ENCODE measurements at places on chromosomes 6 and 20.

DNA sequence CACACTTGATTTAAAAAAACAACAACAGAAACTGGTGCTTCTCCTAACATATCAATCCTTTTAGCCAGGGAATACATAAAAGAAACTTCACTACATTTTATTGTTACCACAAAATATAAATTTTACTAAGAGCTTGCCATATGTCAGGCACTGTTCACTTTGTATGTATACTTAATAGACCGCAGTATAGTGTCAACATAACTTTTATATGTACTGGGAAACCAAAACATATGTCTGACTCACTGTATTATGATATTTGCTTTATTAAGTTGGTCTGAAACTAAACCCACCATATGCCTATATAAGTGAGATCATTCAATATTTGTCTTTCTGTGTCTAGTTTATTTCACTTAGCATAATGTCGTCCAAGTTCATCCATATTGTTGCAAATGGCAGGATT lies 108.4 kb downstream of the KLHL32 start:
- no peak for DNase-seq

- no peak for DNase-seq
Measured at GRCh38 chr6:13304580-13305260, 23.6 kb downstream of the TBC1D7 start.

DNA sequence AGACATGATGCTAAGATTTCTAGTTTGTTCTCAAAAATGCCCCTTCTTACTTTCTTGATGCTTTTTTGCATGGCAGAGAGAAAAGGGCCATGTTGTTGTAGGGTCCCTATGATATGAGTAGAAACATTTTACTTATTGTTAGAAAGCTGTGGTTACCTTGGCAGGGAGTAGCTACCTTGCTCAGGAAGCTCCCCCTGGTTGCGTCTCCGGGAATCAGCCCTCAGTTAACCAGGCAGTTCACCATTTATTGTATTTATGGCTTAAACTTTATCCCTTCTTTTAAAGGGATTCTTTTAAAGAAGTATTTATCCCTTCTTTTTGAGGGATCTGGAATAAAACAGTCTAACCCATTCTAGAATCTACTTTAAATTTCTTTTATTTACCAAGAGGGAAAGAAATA lies 113.9 kb upstream of the PROKR2 start:
- DNase-seq, result no peak

DNA sequence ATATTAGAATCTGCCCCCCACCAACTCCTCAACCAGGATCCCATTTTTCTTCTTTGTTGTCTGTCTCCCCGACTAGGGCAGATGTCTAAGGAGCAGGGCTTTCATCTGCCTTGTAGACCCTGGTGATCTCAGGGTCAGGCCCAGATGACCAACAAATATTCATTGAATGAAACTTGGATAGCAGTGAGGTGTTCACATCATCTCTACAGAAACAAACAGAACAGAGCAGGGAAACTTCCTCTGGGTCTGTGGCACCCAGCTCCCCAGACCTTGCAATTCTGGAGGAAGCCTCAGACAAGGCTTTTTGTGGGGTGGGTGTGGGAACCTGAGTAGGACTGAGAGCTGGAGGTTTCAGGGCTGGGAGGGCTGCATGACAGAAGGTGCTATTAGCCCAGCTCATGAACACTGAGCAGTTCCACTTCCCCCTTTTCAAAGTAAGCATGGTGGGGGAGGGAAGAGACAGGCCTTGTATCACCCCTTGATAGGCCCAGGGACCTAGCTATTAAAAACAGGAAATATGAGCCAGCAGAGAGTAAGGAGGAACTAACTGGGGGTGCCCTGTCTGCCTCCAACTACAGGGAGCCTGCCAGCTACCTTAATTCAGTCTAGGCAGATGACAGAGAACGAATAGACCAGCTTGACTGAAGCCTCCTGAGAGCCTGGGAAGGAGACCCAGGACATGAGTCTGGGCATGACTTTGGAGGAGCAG lies 37.3 kb upstream of the TOP1 start:
- no peak for DNase-seq

DNA sequence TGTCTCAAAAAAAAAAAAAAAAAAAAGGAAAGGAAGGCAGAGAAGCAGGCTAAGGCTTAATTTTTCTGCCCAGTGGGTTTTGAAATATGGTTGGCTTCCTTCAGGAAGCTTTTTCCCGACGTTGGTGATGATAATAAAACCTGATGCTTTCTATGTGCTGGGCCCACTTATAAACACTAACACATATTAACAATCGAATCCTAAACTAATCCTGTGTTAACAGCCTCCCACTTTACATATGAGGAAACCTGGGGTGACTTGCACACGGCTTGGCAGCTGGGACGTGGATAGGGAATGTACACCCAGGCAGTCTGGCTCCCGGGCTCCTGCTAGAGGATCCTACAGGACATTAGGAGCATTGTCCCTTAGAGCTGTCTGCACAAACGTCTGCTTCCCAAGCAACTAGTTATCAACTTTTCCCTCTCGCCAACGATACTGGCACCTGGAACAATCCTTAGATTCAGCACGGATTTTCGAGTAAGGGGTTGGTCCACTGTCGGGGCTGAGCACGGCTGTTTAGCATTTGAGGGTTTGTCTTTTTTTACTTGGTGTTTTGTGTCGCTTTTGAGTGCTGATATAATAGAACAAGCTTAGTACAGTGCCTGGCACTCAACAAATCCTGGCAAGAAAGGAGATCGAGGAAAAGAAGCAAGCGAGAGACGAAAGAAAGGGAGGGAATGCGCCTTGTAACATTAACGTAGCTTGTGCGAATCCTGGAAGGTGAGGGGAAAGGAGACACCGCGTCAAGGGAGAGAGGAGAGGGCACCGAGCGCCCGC lies 622 bp upstream of the KIZ start:
- DNase-seq, result no peak

DNA sequence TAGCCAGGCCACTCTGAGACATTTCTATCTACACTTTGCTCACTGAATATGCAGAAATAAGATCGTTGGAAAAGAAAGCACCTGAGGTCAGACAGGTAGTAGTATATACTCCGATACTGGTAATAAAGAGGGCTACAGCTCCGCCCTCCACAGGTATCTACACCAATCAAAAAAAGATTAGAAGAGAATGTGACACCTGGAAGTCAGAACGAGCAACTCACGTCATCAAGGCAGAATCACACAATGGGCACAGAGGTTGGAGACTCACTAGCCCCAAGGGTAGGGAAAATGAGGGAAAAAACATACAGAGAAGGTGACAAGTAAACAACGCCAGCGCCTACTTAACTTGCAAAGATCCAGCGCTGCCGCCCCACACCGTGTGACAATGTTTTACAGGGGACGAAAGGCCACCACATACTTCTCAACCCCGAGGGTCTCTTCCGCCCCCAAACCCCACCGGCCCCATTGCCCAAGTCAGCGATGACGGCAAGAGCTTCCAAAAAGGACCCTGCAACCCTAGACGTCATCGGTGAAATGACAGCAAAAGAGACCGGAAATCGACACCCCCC lies 653 bp downstream of the LMBRD1 start:
- peak; percentile 70 for DNase-seq

DNA sequence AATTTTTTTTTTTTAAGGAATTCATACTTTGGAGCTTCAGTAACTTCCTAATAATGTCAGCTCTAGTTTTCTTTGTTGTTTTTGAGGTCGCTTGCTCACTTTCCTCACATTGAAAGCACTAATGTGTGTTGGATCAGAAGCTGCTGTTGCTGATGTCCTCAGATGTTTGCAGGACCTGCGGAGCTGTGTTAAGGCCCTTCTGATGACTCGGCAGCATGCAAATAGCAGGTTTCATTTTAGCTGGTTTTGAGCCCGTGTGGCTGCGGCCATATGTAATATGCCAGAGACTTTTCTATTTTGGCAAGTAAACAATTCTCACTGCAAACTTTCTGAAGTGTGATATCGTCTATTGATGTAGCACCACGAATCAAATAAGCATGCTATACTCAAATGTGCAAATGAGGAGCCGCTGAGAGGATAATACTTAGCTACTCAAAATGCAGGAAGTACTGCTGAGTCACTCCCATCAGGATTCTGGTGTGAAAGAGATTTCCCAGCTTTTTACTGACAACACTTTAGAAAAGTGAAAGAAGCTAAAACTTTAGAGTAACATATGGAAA lies 187.8 kb downstream of the SASH1 start:
- no peak for DNase-seq
